NCI-H524 (cell line): ENCODE measurements at places on chromosomes 3 and 15.

GRCh38 chr15:65194826-65195547 lies 9.8 kb upstream of the CLPX start:
- peak; percentile 90 for DNase-seq

- DNase-seq: no peak
Observed at GRCh38 chr3:125059488-125060245, 3.9 kb upstream of the HEG1 start.

GRCh38 chr3:1346386-1346785 lies 253.6 kb downstream of the CNTN6 start:
- no peak for DNase-seq

DNA sequence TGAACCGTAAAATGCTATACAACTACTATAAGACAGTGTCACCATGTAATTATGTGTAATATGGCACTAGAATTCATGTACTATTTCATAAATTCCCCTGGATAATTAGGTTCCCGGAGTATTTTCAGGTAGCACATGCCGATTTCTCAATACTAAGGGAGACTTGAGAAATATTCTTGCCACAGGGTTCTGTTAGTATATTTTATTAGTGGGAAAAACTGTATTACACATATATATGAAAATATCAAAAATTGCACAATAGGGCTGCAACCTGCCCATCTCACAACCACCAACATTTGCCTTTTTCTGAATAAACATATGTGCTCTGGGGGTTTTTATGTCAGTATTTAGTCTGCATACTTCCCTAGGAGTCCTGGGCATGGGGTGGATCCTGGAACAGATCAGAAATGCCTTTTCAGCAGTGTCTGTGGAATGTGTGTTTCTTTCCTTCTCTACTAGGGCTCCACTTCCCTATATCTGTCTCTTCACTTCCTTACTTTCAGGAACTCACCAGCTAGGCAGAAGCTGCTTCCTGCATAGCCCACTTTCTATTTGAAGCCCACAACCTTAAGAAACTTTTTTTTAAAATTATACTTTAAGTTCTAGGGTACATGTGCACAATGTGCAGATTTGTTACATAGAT lies 87.5 kb downstream of the RPL39L start:
- DNase-seq: no peak
